ENCODE measurements at places on chromosomes 12 and 14. TPM values are rescaled to one million over a fixed set of nuclear protein-coding genes. Genes with fewer than 3 reads are reported as not detected.

DNA sequence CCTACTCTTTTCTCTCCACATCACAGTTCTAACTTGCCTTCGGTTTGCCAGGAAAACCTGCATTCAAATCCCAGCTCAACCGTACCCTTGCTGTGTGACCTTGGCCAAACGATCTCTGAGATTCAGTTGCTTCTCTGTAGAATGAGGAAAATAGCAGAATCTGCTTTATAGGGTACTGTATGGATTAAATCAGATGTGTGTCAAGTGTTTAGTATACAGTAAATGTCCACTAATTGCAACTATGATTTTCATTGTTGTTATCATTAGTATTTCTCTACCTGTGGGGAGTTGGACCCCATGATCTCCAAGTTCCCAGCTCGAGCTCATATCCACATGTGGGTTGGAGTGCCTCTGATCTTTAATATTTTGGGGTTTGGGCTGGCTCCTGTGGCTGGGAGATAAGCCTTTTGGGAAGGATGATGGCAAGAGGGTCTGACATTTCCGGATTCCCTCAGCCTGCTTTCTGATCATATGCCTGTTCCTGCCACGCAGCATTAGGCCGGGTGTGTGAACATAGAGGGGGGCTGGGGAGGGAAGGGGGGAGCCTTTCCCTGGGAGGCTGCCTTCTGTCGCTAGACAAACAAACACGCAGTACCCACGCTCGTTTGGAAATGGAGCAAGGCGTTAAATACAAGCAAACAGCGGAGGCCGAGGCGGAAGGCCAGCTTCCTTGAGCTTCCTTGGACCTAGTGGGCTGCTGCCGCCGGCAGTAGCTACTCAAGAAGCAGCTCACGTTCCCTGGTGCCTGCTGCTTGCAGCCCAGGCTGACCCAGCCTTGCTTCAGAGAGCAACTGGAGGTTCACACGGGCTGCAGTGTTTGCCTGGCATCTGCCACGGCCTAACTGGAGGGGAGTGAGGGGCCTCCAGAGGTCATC, 213.5 kb upstream of the LHX5 start:
- H3K4me1 ChIP-seq: no peaks in the 10 kb centered on the region
- H3K27me3 ChIP-seq: peaks cover 5% of the 10 kb centered on the region
- no peak for DNase-seq
- H3K27ac ChIP-seq: no peak overlapping the region
- no peak overlapping the region for H3K4me3 ChIP-seq

DNA sequence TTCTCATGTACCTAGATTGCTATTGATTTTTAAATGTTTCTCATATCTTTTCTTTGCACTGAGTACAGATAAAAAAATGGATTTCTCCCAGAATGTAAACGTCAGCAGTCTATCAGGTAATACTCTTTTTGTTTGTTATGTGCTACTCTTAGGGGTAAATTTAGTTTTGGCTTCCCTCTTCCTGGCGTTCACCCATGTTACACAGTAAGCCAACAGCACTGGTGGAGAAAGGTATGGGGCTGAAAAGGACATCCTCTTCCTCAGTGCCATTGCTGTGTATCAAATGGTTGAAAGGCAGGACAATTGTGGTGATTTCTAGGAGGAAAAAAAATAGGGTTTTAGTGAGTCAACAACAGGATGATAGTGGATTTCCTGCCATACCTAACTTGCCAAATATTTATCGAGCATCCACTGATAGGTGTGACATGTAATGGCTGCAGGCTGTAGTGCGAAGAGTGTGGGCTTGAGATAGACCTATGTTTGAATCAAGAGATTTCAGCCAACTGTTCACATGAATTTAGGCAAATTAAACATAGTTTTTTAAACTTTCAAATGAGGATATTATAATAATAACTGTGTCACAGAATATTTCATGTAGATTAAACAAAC, 7.5 kb downstream of the KLRF2 start:
- no peak overlapping the region for H3K27ac ChIP-seq
- H3K4me3 ChIP-seq: no peak overlapping the region
- DNase-seq: no peak
- H3K4me1 ChIP-seq: no peaks in the 10 kb centered on the region
- no peaks in the 10 kb centered on the region for H3K36me3 ChIP-seq

- no peaks in the 10 kb centered on the region for H3K36me3 ChIP-seq
- no peaks in the 10 kb centered on the region for H3K4me1 ChIP-seq
- no peak overlapping the region for H3K4me3 ChIP-seq
- H3K27ac ChIP-seq: no peak overlapping the region
- no peaks in the 10 kb centered on the region for H3K27me3 ChIP-seq
Observed at GRCh38 chr12:89064780-89065179, 287.5 kb downstream of the DUSP6 start.

AKAP5 gene
- total RNA-seq: 0.27 TPM

- no peak overlapping the region for H3K4me3 ChIP-seq
- no peaks in the 10 kb centered on the region for H3K27me3 ChIP-seq
- H3K27ac ChIP-seq: no peak overlapping the region
- DNase-seq: no peak
- no peaks in the 10 kb centered on the region for H3K36me3 ChIP-seq
- no peaks in the 10 kb centered on the region for H3K4me1 ChIP-seq
Observed at GRCh38 chr14:106875503-106875902, 1349.1 kb downstream of the TMEM121 start.

RIMKLB gene
- 74.8 TPM for total RNA-seq

LBHD2 gene
- 0.09 TPM for total RNA-seq

CCDC198 gene
- not detected for total RNA-seq

MTERF2 gene
- 25.2 TPM for total RNA-seq

GRCh38 chr14:49946320-49947141, 53.6 kb downstream of the ARF6 start:
- H3K4me1 ChIP-seq: peaks cover 13% of the 10 kb centered on the region
- H3K27ac ChIP-seq: peak overlapping the region; percentile 25
- no peak overlapping the region for H3K4me3 ChIP-seq
- DNase-seq: peak; percentile 70
- no peaks in the 10 kb centered on the region for H3K36me3 ChIP-seq

GRCh38 chr14:22811722-22812121, 3.5 kb downstream of the SLC7A7 start:
- H3K4me3 ChIP-seq: no peak overlapping the region
- peaks cover 25% of the 10 kb centered on the region for H3K4me1 ChIP-seq
- no peak overlapping the region for H3K27ac ChIP-seq
- peak; percentile 56 for DNase-seq
- no peaks in the 10 kb centered on the region for H3K27me3 ChIP-seq

DNA sequence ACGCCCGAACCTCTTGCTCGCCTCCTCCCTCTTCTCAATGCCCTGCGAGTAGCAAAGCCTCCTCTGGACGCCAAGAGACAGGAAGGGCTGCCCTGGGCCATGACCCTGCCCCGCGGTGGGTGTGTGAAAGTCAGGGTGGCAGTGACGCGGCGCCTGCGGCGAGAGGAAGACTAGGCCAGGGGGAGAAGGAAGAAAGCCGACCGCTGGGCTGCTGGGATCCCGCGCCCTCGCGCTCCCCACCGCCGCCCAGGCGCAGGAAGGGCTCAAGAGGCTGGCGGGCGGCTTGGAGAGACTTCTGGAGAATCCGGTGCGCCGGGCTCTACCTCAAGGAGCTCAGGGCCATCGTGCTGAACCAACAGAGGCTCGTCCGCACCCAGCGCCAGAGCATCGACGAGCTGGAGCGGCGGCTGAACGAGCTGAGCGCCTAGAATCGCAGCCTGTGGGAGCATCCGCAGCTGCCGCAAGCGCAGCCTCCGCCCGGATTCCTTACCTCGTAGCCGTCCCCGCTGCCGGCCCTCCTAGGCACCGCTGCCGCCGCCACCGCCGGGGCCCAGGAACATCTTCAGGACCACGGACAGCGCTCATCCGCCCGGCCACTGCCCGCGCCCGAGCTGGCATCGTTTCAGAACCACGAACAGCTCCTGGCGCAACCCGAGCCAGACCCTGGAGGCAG, 105.0 kb upstream of the PRB2 start:
- H3K4me1 ChIP-seq: peaks cover 6% of the 10 kb centered on the region
- no peak overlapping the region for H3K4me3 ChIP-seq

- no peak overlapping the region for H3K4me3 ChIP-seq
- no peaks in the 10 kb centered on the region for H3K36me3 ChIP-seq
- H3K27ac ChIP-seq: no peak overlapping the region
- DNase-seq: peak; percentile 79
- peaks cover 24% of the 10 kb centered on the region for H3K27me3 ChIP-seq
Observed at GRCh38 chr12:104959335-104959841, 1.3 kb upstream of the SLC41A2 start.

- no peaks in the 10 kb centered on the region for H3K27me3 ChIP-seq
- H3K27ac ChIP-seq: peak overlapping the region; percentile 97
- peaks cover 3% of the 10 kb centered on the region for H3K4me1 ChIP-seq
- peak; percentile 84 for DNase-seq
Observed at GRCh38 chr12:92146497-92147224, 1.0 kb upstream of the BTG1 start.

- peaks cover 73% of the 10 kb centered on the region for H3K36me3 ChIP-seq
- H3K27me3 ChIP-seq: no peaks in the 10 kb centered on the region
- no peak overlapping the region for H3K27ac ChIP-seq
Observed at GRCh38 chr14:102965971-102966655, 43.6 kb downstream of the AMN start.

DNA sequence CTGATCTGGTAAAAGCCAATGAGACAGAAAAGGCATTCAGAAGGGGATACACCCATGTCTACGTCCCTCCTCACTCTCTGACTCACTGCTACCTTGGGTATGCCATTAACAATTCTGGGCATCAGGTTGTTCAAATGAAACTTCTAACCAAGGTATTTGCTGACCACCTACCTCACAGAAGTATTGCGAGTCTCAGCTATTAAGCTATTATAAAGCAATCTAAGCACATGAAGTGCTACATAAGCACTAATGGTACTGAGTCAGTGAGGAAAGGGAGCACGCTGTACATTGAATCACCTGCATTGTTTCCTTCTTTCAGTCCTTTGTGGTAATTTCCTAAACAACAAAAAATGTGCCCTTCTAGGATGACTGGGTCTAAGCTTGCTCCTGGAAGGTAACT, 62.8 kb upstream of the CCDC91 start:
- H3K36me3 ChIP-seq: no peaks in the 10 kb centered on the region
- no peak overlapping the region for H3K4me3 ChIP-seq
- H3K27ac ChIP-seq: no peak overlapping the region
- H3K4me1 ChIP-seq: no peaks in the 10 kb centered on the region
- H3K27me3 ChIP-seq: no peaks in the 10 kb centered on the region
- no peak for DNase-seq

FIGNL2 gene
- total RNA-seq: 1.2 TPM

DNA sequence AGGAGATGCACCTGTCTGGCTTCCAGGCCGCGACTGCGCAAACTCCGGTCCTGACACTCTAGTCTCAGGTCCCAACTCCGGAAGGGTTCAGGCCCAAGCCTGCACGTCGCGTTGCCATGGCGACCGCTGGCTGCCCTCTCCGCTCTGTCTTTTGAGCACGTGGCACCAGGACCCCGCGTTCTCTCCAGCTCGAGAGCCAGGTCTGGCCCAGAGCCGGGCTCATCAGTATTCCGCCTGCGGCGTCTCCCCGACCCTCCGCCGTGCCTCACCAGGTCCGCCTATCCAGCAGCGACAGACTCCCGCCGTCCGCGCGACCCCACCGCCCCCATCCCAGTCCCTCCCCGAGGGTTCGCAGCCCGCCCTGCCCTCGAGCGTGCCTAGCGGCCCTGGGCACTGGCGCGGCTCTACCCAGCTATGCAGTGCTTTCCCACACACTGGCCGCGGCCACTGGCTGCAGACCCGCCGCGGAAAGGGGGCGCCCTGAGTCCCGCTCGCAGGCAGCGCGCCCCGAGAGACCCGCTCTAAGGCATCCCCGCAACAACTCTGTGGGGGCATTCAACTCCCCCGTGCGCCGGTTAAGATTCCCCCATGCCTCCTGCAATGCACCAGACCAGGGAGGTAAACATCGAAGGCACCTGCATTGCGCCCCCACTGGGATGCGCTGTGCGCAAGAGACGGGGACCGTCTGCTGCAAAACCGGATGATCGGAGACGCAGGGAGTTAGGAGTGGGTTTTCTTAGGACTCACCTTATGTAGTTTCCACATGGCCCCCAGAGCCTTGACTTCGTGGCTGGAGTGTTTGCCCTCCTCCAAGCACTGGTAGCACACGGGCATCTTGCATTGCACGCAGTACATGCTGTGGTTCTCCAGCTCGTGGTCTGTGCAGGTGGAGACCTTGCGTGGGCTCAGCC, 1.3 kb downstream of the TRIM9 start:
- H3K27me3 ChIP-seq: peaks cover 49% of the 10 kb centered on the region
- DNase-seq: peak; percentile 21
- peaks cover 26% of the 10 kb centered on the region for H3K4me1 ChIP-seq
- H3K4me3 ChIP-seq: peak overlapping the region; percentile 59

DNA sequence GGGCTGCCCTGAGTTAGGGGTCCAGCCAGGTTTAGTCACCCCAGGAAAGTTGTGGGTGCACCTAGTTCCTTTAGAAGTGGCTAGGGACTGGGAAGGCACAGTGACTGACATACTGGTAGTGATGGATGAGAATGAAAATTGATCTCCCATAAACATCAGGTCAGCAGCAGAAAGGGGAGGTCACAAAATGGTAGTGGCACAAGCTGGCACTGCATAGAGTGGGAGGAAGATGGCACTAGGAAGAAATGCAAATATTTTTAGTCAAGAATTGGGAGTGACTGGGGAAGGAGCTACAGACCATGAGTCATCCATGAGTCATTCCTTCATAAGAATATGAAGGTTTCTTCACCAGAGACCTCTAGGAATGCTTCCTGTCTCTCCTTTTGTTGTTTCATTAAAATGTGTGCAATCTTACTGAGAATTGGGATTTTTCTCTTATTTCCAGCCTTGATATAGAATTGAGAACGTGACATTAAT, 198.3 kb upstream of the AMIGO2 start:
- H3K27me3 ChIP-seq: no peaks in the 10 kb centered on the region
- H3K4me3 ChIP-seq: no peak overlapping the region
- no peaks in the 10 kb centered on the region for H3K4me1 ChIP-seq

LMO3 gene
- 1.8 TPM for total RNA-seq

DNA sequence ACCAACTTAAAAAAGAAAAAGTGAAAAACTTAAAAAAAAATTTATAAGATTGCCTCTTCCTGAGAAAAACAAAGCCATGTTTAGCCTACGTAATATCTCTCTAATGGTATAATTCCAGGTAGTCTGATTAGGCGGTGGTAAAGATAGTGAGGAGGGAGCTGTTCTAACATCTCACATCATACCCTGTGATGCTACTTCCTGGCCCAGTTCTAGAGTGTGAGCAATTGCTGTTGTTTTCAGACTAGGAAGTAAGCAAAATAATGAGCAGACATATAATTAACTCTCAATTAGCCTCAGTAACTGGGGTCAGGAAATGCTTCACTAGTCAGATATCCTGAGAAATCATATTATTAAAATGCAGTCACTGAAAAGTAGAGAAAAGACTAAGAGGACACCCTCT, 113.9 kb downstream of the PHLDA1 start:
- no peaks in the 10 kb centered on the region for H3K36me3 ChIP-seq
- H3K27ac ChIP-seq: no peak overlapping the region
